ENCODE measurements at places on chromosomes 11 and 22. TPM values are rescaled to one million over a fixed set of nuclear protein-coding genes. Genes with fewer than 3 reads are reported as not detected.

DNA sequence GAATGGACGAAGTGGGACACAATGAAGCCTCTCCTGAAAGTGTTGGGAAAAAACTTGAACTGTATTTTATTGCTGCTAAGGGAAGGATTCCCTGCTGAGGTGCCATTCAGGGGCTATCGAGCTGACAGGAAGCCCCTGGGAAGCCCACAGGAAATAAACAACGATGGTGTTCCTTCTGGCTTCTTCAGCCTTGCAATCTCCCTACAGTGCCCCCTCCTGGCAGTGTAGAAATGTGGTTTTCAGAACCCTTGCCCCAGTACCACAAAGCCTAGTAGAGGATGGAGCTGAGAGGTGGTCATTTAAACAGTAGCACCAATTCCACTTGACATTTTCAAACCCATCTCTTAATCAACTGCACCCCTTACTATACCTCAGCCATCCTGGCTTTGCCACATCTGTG, 676.7 kb upstream of the ARHGAP42 start:
- DNase-seq, result no peak

GRCh38 chr11:14500181-14500651, 605 bp upstream of the COPB1 start:
- peak; percentile 76 for DNase-seq

GRCh38 chr11:66335531-66336233, 552 bp downstream of the RIN1 start:
- DNase-seq, result peak; percentile 60

GRCh38 chr11:5564259-5565019, 16.1 kb upstream of the OR52H1 start:
- DNase-seq, result no peak

DNA sequence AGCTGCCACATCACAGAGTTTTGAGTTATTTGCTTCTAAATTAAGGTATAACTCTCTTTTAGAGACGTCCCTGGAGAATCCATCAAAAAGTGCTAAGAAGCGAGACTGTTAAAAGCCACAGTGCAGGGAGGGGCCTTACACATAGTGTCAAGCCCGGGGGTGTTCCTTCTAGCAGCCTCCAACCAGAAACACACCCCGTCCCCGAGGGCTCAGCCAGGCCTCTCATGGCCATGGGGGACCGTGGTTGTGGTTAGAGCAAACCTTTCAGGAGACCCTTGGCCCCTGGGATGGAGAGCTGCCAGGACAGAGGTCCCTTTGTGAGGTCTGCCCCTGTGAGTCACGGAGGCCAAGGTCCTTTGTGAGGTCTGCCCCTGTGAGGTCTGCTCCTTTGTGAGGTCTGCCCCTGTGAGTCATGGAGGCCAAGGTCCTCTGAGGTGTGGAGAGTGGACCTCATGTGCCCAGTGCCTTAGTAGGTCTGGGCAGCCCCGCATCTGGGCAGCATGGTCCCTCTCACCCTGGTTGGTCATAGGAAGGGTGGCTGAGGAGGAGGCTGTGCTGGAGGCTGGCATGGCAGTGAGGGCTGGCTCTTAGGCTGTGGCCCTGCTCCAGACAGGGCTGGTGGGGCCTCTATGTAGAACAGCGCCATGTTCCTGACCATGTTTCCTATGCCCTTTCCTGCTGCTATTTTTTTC, 5.4 kb downstream of the GNAZ start:
- DNase-seq, result no peak

DNA sequence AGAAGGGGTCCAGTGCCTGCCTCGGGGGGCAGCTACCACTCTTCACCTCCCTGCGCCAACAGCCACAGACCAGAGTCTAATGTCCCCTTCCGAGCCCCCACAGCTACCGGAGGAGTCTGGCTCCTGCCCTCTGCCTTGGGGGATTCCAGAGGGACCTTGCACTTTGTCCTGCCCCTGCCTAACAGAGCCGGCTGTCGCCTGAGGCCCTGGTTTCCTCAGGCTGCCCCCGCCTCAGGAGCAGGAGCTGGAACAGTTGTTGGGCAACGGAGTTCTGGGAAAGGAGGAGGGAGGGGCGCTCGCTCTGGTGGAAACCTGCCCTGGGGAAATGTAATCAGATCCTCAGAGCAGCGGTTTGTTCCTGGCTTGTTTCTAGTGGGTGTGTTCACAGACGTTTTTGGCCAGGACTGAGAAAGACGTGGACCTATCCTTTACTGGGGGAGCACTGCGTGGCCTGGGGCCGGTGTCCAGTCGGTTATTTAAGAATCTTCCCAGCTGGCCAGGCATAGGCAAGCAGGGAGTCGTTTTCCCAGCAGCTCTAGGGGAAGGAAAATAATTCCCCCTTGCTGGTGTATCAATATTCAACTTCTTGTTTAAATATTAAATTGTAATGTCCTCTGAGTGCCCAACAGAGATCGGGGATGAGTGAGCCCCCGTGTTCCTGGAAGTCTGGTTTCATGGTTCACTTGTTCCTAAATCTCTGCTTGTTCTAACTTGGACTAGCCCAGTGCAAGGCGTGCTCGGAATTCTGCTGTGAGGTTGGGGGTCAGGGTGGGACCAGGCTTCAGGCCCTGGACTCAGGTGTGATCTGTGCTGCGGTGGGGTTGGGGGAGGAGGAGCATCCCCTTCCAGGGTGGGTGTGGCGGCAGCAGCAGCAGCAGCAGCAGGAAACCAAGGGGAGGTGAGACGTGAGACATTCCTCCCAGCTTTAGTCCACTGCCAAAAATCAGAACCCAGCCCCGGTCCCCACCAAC, 32.1 kb downstream of the A4GALT start:
- DNase-seq, result peak; percentile 43

GRCh38 chr22:22197993-22198402, 46.6 kb upstream of the VPREB1 start:
- DNase-seq, result no peak

DNA sequence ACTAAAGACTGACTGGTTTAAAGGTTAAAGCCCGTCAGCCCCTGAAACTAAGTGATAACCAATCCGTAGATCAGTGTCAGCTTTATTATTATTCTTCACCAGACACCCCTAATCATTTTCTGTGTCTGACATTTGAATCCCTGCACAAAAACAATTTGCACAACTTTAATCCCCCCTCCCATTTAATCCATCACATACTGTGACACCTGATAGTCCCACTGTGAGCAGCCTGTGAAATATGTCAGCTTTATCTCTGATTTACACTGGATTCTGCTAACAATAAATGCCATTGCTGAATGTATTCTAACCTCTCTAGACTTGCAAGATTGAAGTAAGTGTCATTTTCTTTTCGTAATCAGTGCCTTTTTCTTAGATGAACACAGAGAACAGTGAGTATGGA, 2089.0 kb upstream of the RAG2 start:
- no peak for DNase-seq

DNA sequence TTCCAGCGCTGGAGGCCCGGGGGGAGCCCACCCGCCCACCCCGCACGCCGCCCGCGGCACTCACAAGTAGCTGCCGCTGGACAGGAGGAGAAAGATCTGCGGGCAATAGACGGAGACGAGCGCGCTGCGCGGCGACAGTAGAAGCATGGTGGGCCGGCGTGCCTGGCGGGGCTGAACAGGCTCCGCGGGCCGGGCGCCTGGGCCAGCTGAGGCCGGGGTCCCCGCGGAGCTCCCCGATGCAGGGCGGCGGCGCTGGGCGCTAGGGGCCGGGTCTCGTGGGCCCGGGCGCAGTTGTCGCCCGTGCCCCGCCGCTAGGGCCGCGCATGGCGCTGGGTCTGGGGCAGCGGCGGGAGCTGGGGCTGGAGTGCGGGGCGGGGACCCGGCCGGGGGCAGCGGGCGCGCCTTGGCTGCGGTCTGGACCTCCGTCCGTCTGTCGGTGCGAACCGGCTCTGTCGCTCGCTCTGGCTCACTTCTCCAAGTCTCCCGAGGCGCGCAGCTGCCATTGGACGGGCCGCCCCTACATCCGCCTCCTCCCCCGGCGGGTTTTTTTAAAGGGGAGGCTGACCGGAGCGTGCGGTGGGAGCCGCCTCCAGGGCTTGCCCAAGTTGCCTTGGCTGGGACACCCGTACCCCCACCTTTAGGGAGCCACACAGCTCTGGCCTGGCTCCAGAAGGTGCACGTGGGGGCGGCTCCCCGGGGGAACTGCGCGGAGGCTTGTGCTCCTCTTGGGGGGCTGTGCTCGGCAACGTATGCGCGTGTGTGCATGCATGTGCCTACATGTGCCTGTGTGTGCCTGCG, 4.7 kb downstream of the WNT7B start:
- no peak for DNase-seq

DNA sequence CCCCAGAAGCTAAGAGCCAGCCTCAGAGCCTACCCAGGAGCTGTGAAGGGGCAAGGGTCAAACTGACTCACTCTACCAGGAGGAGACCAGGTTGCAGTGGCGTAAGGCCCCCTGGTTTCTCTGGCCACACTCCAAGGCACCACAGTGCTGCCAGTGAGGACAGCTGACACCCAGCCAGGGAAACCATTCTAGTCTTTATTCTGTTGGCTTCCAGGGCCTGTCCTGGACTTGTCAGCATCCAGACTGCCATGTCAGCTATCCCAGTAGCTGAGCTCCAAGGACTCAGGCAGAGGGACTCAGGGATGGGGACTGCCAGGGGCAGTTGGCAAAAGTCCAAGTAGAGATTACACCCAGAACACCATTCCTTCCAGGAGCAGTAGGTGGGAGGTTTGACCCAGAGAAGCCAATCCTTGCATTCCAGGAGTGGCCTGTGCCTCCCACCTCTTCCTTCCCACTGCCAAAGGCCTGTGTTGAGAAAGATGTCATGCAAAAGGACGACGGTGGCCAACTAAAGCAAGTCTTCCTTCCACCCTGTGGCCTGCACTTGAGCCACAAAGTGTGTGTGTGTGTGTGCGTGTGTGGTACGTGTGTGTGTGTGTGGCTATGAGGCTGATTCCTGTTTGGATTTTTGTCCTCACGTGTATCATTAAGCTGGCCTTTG, 3.6 kb upstream of the MAPK8IP1 start:
- no peak for DNase-seq

GRCh38 chr22:24699876-24700275, 74.6 kb downstream of the PIWIL3 start:
- no peak for DNase-seq

- no peak for DNase-seq
These were observed 134.7 kb downstream of the JRKL start for GRCh38 chr11:96524475-96524874.

- peak; percentile 94 for DNase-seq
These were observed 10.4 kb upstream of the CDC42BPG start for GRCh38 chr11:64854534-64855502.

DNA sequence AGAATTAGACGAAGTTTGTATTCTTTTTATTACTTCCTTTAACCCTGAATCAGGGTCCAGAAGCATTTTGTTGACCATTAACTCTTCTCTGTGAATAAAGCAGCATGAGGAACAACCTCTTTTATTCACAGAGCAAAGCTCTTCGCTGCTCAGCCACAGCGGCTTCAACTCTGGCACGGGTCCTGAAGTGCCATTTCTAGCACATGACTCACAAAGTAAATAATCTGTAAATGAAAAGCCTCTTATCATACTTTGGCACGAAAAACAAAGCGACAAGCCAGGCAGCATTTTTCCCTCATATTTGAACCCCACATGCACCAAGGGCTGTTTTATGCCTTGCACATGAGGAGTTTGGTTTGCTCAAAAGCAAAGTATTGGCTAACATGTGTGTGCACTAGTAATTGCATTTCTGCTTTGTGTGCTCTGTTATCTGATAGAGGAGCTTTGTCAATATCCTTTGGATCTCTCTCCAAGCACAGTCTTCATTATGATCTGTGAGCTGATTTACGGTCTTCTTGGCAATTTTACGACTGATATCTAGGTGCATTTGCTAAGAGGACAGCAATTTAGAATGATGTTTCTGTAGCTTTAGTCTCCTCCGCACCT, 33.0 kb upstream of the APOBEC3A start:
- peak; percentile 83 for DNase-seq

GRCh38 chr11:115456019-115456418, 48.2 kb downstream of the CADM1 start:
- no peak for DNase-seq

DNA sequence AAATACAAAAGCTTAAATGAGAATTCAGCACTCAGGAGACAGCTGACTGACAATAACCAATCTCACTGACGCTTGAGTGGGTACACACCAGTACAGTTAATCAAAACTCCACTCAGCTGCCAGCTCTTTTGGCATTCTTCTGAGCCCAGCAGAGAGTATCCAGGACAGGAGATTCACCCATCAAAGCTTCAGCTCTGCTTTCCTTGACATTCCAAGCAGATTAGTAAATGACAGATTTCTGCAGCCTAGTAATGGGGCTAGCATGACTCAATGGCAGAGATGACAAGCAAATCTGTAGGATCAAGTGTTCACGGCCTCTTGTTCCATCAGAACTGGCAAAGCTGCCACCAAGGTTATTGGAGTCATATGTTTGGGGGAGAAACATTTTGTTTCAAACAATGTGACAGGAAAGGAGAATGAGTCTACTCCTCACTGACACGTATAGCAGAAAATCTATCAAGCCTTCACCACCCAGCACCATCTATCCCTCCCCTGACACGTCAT, 420.0 kb downstream of the DYNC2H1 start:
- peak; percentile 64 for DNase-seq

GRCh38 chr11:113377681-113378412, 9.7 kb upstream of the ANKK1 start:
- DNase-seq, result no peak

- DNase-seq, result no peak
These were observed at the start of gene OLFML1 for GRCh38 chr11:7485186-7486097. OLFML1 (plus strand) TSS chr11:7485506; CDS start chr11:7485876, 370 bp downstream.

DNA sequence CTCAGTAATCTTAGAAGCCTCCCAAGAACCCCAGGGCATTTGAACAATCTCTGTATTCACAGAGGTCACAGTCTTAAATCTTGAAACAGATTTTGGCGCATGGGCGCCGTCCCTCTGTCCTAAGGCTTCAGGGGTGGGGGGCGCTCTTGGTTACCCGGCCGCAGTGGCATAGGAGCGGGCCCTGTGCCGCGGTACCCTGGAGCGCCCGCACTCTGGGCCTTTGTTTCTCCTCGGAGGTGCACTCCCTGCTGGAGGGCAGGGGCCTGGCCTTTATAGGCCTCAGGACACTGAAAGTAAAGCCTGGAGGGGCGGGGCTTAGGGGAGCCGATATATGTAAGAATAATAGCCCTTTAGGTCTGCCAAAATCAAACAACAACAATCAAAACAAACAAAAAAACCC, 197.3 kb upstream of the FOLH1 start:
- no peak for DNase-seq

- DNase-seq, result no peak
These were observed 32.2 kb upstream of the ARFGAP3 start for GRCh38 chr22:42889304-42889703.

Gene CDK2AP2
- total RNA-seq, result 25.2 TPM

Gene TIMM10
- total RNA-seq, result 39.8 TPM

Gene SEPTIN5
- 25.3 TPM for total RNA-seq

Gene GDPD4
- total RNA-seq, result not detected

Gene PATE4
- not detected for total RNA-seq

Gene TMPRSS6
- total RNA-seq, result not detected

Gene LMO2
- 149 TPM for total RNA-seq

Gene ACTN3
- total RNA-seq, result 0.14 TPM

Gene KDELR3
- total RNA-seq, result 30.6 TPM

Gene SLC22A6
- total RNA-seq, result not detected

Gene SMIM35
- total RNA-seq, result not detected

Gene RIC3
- total RNA-seq, result not detected

Gene PARVG
- total RNA-seq, result 0.51 TPM
